ENCODE measurements at places on chromosomes 7 and 10.

DNA sequence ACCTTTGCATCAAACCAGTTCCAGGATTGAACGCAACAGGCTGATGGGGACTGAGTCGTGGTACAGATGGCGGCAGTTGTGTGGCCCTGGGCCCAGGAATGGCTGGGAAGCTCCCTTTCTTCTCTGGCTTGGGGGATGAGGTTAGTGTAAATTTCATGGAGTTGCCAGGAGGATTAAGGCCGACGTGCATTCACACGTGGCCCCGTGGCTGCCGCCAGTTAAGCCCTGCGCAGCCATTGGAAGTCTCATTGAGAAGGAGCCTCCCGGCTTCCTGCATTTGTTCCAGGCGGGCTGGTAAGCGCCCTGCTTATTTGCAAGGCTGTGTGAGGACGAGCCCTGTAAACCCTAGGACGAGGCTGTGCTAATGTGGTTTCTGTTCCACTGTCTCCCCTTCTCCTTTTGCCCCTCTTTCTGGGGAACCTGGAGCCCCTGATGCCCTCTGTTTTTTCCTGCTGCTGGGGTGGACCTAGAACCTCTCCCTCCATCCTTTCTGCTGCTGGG lies 174.7 kb upstream of the TNRC18 start:
- no peak for DNase-seq

- DNase-seq: no peak
Measured at GRCh38 chr10:129097776-129098330, 369.2 kb upstream of the MGMT start.

DNA sequence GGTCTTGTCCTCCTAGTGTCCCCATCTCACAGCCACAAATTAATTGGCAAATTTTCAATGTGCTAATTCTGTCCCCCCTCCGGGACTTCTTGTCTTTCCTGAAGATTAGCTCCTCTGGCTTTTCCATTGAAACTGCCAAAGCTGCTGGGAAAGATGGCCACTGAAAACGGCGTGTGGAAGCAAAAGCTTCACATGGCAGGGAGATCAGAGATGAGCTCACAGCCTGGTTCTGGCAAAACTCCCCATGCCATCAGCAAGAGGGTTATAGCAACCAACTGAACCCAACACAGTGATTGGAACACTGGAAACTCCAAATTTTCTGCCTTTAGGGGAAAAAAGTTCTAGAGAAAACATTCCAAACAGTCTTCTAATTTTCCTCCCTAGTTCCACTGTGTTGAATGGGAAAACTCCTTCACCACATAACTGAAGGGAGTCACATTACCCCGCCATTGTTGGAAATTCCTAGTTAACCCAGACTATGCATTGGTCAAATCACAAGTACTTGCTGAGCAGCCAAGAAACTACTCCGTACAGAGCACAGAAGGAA lies 37.0 kb downstream of the NRAP start:
- DNase-seq: no peak

DNA sequence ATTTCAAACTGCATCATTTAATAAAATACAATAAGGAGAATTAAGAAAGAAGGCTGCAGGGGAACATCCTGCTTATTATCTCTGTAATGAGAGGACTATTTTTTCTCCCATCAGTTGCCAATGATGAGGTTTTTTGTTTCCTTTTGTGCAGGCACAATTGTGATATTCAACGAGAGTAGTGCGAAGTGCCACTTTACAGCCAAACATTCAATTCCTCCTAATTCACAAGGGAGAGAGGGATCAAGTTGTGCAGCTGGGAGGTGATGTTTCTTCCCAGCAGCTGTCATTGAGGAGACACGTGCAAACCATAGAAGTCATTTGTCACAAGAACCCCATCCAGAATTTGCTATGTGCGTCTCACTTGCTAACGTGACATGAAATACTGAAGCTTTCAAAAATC lies 81.6 kb upstream of the ICA1 start:
- DNase-seq: no peak
